ENCODE measurements at places on chromosomes 5 and 9.

DNA sequence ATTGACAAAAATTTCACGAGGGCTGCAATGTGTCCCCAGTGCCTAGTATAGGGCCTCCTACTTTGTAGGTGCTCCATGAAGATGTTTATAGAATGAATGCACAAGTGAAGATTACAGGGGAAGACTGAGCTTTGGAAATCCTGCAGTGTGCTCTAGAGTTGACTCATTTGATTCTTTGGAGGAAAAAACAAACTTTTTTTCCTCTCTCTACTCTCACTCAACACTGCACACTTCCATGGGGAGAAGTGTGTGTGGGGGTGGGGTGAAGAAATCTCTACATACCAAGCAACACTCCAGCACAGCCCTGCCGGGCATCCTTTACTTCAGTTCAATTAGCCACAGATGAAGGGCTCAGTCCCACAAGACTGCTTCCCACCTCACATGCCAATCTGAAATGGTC is 49.4 kb upstream of the KLF9 start:
- no peak for DNase-seq

DNA sequence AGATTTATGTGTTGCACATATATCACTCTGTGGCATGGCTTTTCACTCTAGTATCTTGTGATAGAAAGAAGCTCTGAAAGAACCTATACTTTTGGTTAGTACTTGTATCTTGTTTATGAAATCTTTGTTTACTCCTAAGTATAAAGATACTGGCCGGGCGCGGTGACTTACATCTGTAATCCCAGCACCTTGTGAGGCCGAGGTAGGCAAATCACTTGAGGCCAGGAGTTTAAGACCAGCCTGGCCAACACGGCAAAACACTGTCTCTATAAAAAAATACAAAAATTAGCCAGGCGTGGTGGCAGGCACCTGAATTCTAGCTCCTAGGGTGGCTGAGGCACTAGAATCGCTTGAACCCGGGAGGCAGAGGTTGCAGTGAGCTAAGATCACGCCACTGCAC is 128.7 kb downstream of the FBXO38 start:
- no peak for DNase-seq

DNA sequence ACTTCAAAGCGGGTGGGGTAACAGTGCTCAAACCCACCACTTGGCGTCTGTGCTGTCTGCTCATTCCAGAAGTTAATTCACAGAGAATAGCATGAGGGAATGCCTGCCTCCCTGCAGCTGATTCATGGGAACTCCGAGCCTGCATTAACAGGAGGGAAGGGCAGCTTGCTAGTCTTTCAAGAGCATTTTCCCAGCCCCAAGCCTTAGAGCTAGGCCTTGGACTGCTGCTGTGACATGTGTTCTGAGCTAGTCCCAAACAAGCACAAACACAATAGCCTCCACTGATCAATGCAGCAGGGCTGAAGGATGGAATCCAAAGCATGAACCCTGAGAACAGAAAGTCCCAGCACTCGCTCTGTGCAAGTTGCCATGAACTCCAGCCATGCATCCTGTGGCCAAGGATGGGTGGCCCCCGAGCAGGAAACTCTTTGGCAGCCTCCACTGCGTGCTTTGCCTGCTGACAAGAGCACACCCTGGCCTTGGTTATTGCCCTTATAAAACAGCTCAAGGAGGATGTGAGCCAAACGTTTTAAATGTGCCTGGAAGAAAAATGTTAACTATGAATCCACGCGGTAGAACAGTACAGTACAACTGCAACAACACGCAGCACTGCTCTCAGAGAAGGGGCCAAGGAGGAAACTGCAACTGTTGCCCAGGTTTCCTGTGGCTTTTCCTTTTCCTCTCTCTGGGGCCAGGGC is 653.1 kb upstream of the KLF4 start:
- no peak for DNase-seq

GRCh38 chr9:2962471-2963172 is 118.7 kb upstream of the PUM3 start:
- no peak for DNase-seq

- DNase-seq = no peak
Measured at GRCh38 chr5:72101828-72102227, 5.4 kb upstream of the MAP1B start.

GRCh38 chr5:98292496-98292895 is 481.0 kb upstream of the RGMB start:
- DNase-seq = no peak

DNA sequence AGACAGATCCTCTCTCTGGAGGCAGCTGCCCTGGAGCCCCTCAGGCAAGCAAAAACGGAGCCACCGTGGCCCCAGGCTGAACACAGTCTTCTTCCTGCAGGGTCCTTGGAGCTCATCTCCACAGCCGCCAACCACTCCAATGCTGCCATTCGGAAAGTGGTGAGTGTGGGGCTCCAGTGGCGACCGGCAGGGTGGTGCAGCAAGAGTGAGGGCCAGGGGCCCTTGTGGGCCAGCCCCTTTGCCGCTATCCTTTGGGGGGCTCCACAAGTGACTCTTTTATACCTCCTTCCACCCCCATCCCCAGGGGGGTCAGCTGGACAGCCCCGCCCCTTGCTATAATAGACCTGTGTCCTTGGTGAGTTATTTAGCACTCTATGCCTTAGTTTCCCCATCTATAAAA is 47.4 kb upstream of the SUSD3 start:
- DNase-seq = no peak

GRCh38 chr9:93083592-93084470 is 12.2 kb upstream of the CARD19 start:
- no peak for DNase-seq

- DNase-seq = no peak
Measured at GRCh38 chr5:26763215-26763614, 275.2 kb downstream of the CDH9 start.

GRCh38 chr5:68770551-68770950 is 323.3 kb upstream of the SLC30A5 start:
- DNase-seq = no peak

DNA sequence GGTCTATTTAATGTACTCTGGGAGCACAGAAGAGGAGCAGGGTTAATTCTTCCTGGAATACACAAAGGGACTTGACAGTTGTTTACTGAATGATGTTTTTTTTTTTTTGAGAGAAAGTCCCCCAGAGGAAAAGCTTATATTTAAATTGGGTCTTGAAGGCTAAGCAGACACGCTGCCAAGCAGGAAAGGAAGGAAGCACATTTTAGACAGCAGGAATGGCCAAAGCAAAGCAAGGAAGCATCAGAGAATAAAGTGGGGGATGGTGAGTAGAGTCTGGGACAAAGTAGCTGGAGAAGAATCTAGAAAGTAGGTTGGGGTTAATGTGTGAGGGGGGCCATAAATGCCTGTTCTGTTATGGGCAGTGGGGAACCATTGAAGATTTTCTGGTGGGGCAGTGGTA is 21.5 kb downstream of the ZNF346 start:
- DNase-seq = no peak

DNA sequence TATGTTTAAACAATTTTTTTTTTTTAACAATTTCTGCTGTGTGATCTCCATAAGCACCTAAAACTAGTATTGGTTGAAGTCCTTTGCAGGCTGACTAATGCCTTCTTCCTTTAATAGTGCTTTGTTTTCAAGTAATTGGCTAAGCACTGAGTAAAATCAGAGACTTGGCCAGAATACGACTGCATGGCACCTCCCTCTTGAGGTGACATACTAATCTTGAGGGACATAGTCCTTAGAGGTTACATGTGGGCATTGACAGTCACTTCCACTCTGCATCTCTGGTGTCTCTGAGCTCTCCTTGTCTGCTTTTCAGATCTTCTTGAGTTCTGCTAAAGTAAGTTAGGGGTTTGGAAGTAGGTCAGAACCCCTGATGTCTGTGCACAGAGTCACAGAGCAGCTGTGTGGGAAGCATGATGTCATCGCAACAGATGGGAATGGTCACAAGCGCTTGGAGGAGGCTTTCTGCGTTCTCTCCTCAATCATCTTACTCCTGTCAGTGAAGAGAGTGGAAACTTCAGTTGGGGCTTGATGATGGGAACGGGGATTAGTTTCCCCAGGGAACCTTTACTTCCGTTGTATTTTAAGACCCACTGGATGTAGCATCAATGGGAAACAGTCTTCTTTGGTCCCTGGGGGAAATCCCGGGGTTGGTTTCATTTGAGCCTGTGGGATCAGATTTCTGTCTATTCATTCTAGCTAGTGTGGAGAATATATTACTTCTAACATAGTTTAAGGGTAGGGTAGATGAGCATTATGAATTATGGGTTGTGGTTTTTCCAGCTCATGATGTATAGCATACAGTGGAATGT is 136.9 kb downstream of the ARHGAP26 start:
- no peak for DNase-seq

DNA sequence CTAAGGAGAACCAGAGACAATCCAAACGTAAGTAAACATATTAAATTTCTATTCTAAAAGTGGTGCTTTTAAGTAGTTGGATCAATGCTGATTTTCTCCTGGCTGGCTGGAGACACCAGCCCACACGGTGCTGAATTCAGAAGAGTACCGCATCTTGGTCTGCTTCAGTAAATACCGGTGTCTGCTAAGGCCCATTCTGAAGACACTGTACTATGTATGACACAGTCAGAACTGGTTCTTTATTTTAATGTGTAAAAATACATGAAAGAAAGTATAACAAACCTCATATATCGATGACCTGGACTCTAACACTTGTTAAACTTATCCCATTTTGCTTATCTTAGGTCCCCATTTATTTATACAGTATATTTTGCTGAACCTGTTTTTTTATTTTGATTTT is 32.8 kb downstream of the RAPGEF1 start:
- no peak for DNase-seq

DNA sequence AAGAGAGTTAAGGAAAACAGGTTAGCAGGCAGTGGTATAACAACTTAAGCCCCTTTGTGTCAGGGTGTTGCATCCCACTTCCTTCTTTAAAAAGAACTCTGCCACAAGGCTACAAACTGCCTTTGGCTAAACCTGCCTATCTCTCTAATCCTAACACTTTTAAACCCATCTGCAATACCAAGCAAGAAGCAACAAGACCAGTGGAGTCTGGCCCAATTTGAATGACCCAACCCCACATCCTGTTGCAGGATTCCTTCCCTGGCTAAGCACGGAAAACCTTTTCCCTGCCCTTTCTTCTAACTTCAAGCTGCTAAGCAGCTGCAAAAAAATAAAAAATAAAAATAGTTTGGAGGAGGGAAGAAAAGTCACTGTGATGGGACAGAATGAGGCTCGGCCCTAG is 27.1 kb downstream of the ABCA1 start:
- no peak for DNase-seq

- no peak for DNase-seq
Measured at GRCh38 chr5:32618962-32619361, 33.6 kb downstream of the SUB1 start.

DNA sequence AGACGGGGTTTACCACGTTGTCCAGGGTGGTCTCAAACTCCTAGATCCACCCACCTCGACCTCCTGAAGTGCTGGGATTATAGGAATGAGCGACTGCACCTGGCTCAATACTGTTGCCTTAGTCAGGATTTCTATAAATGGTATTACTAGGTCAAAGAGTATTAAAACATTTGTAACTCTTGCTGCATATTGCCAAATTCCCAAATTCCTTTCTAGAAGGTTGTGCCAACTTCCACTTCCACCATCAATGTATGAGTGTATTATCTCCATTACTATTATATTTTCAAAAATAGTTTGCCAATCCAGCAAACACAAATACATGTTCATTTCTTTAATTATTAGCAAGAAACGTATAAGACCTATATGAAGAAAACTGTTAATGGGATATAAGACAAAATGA is 10.6 kb downstream of the PTGR1 start:
- no peak for DNase-seq

GRCh38 chr5:154829181-154829588 is 21.2 kb downstream of the FAXDC2 start:
- DNase-seq = no peak

- DNase-seq = no peak
Measured at GRCh38 chr5:23112237-23112636, 259.1 kb upstream of the CDH12 start.

- DNase-seq = no peak
Measured at GRCh38 chr9:89077519-89077918, 86.3 kb downstream of the S1PR3 start.

GRCh38 chr9:115668521-115668920 is 485.1 kb upstream of the PAPPA start:
- no peak for DNase-seq

GRCh38 chr5:96176022-96176421 is 214.4 kb upstream of the ELL2 start:
- no peak for DNase-seq

DNA sequence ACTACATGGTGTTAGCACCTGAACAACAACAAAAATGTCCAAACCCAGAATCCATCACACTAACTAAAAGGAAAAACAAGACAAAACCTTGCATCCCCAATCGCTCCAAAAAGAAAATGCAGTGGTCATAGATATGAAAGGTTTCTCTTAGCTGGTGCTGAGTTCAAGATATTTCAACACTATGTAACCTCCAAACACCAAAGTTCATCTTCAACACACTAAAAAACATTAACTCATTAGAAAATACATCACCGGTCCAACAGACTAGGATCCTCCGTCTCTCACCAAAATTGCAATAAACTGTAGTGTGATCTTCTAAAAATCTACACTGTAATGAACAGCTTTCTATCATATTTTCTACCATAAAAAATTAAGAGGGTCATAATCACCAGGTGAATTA is 60.8 kb downstream of the ECPAS start:
- DNase-seq = no peak

GRCh38 chr5:179435731-179436315 is 90.6 kb upstream of the ADAMTS2 start:
- no peak for DNase-seq

GRCh38 chr9:72290311-72290710 is 74.7 kb downstream of the ZFAND5 start:
- no peak for DNase-seq

- no peak for DNase-seq
Measured at GRCh38 chr9:96599298-96599697, 20.3 kb downstream of the CDC14B start.

DNA sequence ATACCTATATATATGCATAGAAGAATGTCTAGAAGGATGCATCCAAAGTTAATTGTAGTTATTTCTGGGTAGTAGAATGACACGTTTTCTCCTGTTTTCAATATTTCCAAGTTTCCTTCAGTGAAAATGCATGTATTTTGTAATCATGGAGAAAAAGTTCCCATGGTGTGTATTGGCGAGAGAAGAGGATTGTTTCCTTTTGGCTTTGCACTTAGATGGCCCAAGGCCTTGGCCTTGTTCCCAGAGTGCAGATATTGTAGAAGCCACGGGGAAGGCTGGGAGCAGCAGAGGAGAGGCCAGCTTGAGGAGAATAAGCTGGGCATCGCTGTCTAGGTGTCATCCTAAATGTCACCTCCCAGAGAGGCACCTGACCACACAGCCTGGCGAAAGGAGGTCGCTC is 44.0 kb downstream of the IRF1 start:
- no peak for DNase-seq

DNA sequence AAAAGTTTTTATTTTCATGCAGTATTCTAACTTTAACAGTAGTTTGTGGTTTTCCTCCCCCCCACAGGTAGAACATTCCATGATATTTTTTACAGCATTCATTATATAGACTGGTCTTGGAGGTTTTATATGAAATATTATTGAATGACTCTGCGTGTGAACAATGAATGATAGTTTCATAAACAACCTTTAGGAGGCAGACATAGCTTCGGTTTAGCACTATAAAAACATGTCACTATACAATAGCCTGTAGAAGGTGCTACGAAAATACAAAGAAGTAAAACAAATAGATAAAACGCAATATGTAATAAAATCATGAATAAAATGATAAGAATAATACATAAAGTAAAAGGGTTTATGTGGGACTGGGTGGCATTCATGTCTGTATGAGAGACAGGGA is 8.5 kb downstream of the KLF4 start:
- no peak for DNase-seq

Data from T-helper 2 cell (primary cell).